ENCODE measurements at places on chromosomes 11 and 22.

GRCh38 chr11:75740681-75741080 is 23.0 kb downstream of the MOGAT2 start:
- no peak for DNase-seq

- no peak for DNase-seq
Observed at GRCh38 chr11:3983101-3983500, 111.5 kb upstream of the RRM1 start.

DNA sequence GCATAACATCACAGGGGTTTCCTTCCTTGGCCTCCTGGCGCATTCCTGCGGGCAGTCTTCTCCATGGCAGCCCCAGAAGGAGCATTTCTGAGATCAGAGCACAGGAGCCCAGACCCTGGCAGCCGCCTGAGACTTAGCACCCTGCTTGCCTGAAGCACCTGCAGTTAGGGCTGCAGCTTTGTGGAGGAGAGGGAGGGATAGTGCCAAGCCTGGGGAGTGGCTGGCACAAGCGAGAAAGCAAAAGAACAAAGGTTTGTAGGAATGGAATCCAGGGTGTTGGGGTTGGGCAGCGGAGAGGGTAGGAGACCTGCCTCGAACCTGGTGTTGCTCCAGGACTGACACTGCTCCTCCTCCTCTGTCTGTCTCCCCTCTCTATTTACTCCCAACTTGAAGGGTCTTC is 66.9 kb downstream of the SCN3B start:
- no peak for DNase-seq

DNA sequence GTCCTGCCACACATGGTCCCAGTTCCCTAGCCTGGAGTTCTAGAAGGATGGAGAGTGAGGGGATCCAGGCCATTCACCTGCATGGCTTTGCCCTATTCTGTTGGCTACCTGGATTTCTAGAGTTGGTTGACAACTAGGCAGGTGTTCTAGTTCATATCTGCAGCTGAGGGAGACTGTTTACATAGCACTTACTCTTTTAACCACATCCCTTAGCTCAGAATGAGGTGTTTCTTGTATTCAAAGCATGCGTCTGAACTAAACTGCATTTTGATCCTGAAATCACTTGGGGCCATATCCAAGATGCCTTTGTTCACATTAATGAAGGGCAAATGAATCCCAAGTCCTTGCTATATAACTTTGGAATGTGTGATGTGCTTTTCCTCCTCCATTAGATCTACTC is 60.9 kb downstream of the SYT13 start:
- DNase-seq = no peak

- DNase-seq = peak; percentile 53
Observed at GRCh38 chr11:60700689-60701468, 1.5 kb downstream of the MS4A8 start.

GRCh38 chr11:68287419-68287818 is 15.6 kb upstream of the C11orf24 start:
- DNase-seq = no peak

- no peak for DNase-seq
Observed at GRCh38 chr11:115760461-115761320, 256.5 kb upstream of the CADM1 start.

GRCh38 chr11:105878510-105878909 is 143.5 kb downstream of the MSANTD4 start:
- no peak for DNase-seq

- DNase-seq = no peak
Observed at GRCh38 chr11:66643745-66644437, 5.4 kb downstream of the RBM4 start.

DNA sequence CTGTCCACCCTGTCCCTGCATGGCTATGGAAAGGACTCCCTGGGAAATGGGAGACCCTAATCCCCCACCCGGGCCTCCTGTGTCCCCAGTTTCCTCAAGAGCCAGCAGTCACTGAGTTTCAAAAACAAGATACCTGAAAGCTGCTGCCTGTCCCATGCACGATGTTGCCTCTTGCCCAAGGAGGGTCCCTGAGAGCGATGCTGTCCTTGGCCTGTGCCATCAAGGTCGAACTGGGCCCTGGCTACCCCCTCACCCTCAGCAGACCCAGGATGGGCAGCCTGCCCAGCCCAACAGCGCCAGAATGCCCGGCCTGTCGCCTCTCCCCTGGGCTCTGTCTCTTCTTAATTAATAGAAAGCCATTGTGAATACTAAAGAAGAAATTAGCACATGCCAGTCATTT is 104.5 kb upstream of the LMO1 start:
- DNase-seq = no peak

GRCh38 chr22:44399906-44400762 is 87.4 kb upstream of the SHISAL1 start:
- no peak for DNase-seq

DNA sequence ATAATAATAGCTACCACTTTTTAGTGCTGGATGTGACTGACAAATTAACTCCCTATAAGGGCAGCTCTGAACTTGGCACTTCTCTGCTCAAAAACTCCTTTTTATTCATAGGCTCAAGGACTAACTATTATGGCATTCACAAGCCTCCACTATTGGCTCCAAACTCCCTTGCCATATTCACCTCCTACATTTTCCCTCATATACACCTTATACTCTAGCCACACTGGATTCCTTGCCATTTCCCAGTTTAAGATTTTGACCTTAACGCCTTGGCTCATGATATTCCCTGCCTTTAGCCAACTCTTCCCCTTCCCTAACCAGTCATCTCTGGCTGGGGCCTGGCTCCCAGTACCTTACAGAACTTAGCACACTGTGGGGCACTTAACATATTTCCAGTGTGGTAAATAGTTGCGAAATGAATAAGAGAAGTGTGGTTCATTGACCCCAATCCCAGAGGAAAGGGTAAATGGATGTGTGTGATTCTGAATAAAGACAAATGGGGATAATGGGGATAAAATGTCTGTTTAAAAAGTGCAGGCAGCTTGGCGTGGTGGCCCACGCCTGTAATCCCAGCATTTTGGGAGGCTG is 40.0 kb upstream of the SORL1 start:
- DNase-seq = peak; percentile 15

DNA sequence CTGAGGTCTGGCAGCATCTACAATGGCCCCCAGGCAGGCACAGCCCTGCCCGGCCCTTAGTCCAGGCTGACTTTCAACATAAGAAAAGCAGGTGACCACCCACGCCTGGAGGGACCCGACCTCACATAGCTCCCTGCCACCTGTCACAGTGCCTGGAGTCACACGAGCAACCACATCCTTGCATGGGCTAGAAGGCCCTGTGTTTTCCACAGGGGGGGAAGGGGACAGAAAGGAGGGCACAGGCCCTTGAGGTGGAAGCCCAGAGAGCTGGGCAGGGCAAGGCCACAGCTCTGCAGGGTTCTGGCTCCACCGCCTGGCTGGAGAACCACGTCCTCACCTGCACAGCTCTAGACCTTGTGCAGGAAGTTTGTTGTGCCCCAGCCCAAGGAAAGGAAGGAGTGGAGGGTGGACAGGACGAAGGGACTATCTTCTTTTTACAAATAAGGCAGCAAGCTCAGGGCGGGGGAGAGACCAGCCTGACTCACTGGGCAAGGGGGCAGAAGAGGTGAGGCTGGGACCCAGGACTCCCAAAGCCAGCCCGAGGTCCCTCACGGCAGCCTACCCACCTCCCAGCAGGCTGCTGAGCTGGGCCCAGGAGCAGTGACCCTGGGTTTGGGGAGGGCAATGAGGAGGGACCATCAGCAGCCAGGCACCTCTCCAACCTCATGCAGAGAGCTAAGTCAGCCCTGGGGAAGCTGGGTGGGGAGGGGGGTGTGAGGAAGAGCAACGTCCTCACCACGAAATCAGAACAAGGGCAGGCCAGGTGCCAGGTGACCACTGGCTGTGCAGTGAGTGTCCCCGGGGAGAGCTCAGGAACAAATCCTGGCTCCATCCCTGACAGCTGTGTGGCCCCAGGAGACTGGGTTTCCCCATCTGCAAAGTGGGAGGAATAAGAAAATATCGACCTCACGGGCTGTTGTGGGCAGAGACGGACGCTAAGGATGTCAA is 4.3 kb downstream of the C1QTNF6 start:
- no peak for DNase-seq

- DNase-seq = no peak
Observed at GRCh38 chr11:65205602-65205967, 23.9 kb downstream of the CAPN1 start.

GRCh38 chr11:134488913-134489312 is 76.9 kb upstream of the B3GAT1 start:
- no peak for DNase-seq

DNA sequence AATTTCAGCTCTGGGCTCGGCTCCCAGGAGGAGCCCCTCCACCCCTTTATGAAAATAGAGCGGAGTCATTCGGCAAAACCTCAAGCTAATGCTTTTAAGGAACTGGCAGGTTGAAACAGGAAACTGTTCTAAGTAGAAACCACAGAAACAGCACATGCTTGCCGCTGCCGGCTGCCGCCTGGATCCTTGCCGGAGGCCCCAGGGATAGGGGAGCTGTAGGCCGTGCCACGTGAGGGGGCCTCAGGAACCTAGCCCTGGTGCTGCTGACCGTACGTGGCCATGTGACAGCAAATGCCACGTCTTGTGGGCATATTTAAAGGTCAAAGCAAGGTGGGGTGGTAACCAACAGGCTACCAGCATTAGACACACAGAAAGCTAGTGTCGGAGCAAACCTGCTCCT is 77.9 kb upstream of the TIMP3 start:
- peak; percentile 91 for DNase-seq

- no peak for DNase-seq
Observed at GRCh38 chr11:98979205-98979604, 41.5 kb upstream of the CNTN5 start.

DNA sequence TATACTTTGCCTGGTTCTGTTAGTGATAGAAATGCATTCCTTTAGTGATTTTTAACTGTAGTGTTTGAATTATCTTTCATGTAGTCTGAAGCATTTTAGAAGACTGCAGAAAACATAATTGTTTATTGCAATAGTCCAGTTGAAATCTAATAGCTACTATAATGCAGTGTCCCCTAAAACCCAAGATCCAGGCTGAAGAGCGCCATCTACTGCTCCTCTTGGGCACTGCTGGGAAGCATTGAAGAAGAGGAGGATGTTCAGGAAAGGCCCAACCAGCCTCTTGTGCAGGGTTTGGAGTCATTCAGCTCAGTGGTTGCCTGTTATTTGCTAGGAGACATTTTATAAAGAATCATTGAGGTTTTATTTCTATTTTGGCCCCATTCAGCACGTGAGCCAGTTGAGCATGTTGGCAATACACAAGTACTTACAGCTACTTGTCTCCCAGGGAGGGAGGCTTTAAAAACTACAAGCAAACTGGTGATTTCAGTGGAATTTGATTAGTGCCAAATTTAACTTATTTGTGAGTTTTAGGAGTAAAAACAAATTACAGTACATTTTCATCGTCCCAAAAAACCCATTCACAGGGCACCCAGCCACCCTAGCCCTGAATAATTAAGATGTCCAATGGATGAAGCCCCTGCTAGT is 74.9 kb upstream of the HORMAD2 start:
- peak; percentile 57 for DNase-seq

- DNase-seq = no peak
Observed at GRCh38 chr11:5992150-5992549, 5.4 kb upstream of the OR52L1 start.

DNA sequence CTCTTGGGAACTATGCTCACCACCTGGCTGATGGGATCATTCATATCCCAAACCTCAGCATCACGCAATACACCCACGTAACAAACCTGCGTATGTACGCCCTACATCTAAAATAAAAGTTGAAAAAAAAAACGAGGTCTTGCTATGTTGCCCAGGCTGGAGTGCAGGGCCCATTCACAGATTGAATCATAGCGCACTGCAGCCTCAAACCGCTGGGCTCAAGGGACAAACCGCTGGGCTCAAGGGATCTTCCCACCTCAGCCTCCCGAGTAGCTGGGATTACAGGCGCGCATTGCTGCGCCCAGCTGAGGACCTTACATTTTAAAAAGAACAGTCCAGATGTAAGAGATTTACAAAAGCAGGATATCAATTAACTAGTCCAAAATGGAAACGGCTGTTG is 41.9 kb upstream of the EMID1 start:
- no peak for DNase-seq

- DNase-seq = no peak
Observed at GRCh38 chr11:83554876-83555275, 268.7 kb upstream of the CCDC90B start.

GRCh38 chr11:111172321-111172862 is 73.1 kb upstream of the POU2AF2 start:
- no peak for DNase-seq

DNA sequence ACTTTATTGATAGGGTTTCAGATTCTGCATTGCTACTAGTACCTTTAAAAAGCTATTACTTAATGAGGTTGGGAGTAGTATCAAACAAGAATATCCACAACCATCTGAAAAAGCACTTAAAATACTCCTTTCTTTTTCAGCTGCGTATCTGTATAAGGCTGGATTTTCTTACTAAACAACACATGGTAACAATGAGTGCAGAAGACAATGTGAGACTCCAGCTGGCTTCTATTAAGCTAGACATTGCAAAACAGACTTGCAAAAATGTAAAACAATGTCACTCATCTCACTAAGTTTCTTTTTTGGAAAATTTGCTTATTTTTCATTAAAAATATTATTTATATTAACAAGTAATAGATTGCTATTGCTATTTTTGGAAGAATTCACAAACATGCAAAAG is 132.6 kb downstream of the WNT11 start:
- peak; percentile 21 for DNase-seq

GRCh38 chr11:117143390-117143789 is 697 bp upstream of the PAFAH1B2 start:
- DNase-seq = peak; percentile 59

GRCh38 chr11:45646275-45646927 is 19.0 kb downstream of the CHST1 start:
- DNase-seq = peak; percentile 44

- DNase-seq = no peak
Observed at GRCh38 chr22:36753916-36754315, 22.0 kb downstream of the IFT27 start.

DNA sequence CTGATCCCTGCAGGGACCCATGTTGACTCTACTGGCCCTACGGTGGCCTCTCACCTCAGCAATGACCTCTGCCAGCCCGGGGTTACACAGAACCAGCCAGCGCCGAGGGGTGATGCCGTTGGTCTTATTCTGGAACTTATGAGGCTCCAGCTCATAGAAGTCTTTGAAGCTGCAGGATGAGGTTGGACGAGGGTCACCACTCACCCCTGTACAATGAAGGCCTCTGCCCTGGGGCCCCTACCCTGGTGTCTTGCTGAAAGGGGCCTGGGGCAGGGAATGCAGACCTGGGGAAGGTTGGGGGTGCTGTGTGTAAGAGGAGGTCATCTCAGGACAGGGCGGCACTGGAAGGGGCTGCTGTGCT is 6.8 kb downstream of the PYGM start:
- DNase-seq = no peak

DNA sequence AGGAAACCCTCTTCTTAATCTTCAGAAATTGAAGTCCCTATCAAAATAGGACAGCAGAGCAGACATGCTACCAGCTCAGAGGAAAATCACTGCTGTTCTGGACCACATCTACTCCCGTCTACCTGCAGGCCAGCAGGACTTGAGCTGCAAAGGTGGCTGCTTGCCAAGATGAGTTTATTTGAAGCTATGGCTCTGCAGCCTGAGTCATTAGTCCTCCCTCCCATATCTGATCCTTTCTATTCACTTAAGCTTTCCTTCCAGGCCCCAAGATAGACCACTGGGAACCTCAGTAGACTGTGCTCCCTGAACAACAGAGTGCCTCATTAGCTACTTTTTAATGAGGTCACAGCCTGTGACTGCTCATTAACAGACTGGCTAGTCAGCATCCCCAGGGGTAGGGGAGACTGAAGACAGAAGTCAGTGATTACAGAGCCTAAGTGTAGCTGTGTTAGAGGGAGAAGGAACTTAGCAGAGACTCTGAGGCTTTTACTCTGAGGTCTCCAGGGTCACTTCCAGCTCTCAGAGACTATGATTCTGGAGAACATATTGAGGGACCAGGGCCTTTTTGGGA is 6.8 kb upstream of the OR10A2 start:
- peak; percentile 29 for DNase-seq

- no peak for DNase-seq
Observed at GRCh38 chr11:127252321-127252720, 251.8 kb upstream of the KIRREL3 start.

All from amniotic epithelial cell (primary cell).